Stimulated activated CD8-positive, alpha-beta memory T cell treated with anti-CD3 and anti-CD28 coated beads, Interleukin-7, amount 100 ng/mL, for 24 hours (primary cell): ENCODE measurements at places on chromosomes 5 and 9.

GRCh38 chr9:106305428-106306133 lies 557.4 kb upstream of the ZNF462 start:
- DNase-seq: no peak

GRCh38 chr5:4028384-4028783 lies 432.8 kb downstream of the IRX1 start:
- no peak for DNase-seq

DNA sequence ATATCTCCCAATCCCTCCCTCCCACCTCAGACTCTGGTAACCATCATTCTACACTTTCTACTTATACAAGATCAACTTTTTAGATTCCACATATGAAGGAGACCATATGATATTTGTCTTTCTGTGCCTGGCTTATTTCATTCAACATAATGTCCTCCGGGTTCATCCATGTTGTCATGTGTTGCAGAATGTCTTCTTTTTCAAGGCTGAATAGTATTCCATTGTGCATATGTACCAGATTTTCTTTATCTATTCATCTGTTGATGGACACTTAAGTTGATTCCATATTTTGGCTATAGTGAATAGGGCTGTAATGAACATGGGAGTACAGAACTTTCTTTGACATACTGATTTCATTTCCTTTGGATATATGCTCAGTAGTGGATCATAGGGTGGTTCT lies 78.9 kb upstream of the MAP1B start:
- DNase-seq: no peak

- DNase-seq: no peak
Measured at GRCh38 chr9:121952611-121953010, 140.5 kb downstream of the TTLL11 start.

DNA sequence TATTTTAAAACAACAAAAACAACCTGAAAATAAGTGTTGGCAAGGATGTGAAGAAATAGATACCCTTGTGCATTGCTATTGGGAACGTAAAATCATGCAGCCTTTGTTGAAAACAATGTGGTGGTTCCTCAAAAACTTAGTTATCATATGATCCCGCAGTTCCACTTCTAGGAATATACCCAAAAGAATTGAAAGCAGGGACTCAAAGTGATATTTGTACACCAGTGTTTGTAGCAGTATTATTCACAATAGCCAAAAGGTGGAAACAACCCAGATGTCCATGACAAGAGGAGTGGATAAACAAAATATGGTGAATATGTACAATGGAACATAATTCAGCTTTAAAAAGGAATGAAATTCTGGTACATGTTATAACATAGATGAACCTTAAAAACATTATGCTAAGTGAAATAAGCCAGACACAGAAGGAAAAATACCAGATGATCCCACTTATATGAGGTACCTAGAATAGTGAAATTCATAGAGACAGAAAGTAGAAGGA lies 29.0 kb downstream of the IRF1 start:
- DNase-seq: no peak

GRCh38 chr9:75615284-75615683 lies 275.2 kb upstream of the PCSK5 start:
- DNase-seq: no peak
